CD4-positive, CD25-positive, alpha-beta regulatory T cell (primary cell): ENCODE measurements at places on chromosomes 5 and 9. TPM values are rescaled to one million over a fixed set of nuclear protein-coding genes. Genes with fewer than 3 reads are reported as not detected.

DNA sequence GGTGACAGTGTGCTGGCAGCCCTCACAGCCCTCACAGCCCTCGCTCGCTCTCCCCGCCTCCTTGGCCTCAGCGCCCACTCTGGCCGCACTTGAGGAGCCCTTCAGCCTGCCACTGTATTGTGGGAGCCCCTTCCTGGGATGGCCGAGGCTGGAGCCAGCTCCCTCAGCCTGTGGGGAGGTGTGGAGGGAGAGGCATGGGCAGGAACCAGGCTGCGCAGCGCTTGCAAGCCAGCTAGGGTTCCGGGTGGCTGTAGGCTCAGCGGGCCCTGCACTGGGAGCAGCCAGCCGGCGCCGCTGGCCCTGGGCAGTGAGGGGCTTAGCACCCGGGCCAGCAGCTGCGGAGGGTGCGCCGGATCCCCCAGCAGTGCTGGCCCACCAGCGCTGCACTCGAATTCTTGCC, 177.0 kb downstream of the MSX2 start:
- no peak overlapping the region for H3K27ac ChIP-seq
- no peaks in the 10 kb centered on the region for H3K4me1 ChIP-seq
- H3K4me3 ChIP-seq, result no peak overlapping the region
- no peaks in the 10 kb centered on the region for H3K27me3 ChIP-seq
- H3K36me3 ChIP-seq, result no peaks in the 10 kb centered on the region

DNA sequence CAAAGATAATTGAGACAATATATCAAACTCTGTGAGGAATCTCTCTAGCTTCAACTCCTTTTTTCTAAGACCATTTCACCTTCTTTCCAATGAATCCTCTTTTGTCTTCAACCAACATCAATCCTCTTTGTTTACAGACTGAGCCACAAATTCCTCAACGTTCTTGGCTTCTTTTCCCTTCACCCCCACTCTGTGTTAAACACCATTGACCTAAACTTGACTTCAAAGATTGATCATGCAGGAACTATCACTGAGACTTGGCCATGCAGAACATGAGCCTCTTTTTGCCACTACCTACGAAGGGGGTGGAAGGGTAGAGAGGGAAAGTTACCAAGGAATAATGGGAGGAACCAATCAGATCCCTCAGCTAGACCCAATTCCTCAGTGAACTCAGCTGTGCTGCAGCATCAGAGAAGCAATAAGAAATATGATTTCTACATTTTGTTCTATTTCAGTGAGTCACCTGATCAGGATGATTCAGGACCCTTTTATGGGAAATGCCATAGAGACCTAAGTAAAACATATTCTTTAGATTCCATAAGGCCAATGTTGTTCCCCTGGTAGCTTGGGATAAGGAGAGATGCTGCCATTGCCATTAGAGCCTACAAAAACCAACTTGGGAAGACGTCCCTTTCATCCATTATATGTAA, 187.7 kb upstream of the RGMB start:
- H3K36me3 ChIP-seq, result no peaks in the 10 kb centered on the region
- DNase-seq, result no peak
- H3K27me3 ChIP-seq, result no peaks in the 10 kb centered on the region
- no peak overlapping the region for H3K4me3 ChIP-seq
- H3K4me1 ChIP-seq, result no peaks in the 10 kb centered on the region

DNA sequence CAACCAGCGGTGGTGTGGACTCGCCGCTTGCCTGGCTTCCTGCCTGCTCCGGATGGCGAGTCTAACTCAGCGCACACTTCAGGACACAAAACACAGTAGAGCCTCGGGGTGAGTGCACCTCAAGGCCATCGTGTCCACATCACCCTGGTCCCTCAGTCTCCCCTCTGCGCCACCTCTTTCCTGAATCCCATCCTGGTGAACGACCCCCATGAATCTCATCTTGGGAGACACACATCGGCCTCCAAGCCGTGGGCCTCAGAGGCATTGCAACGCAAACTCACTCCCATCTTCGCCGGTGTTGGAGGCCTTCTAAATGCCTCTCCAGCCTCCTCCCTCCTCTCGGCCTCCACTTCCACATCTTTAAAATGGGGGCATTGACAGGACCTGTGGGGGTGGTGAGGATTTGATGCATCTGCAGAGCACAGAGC, 124.3 kb downstream of the COL23A1 start:
- no peak overlapping the region for H3K27ac ChIP-seq
- no peak for DNase-seq
- no peak overlapping the region for H3K4me3 ChIP-seq
- H3K27me3 ChIP-seq, result no peaks in the 10 kb centered on the region

Gene DRD1
- polyA plus RNA-seq, result not detected
